Activated CD4-positive, alpha-beta T cell treated with anti-CD3 and anti-CD28 coated beads, Interleukin-2, amount 50 U/mL, for 24 hours (primary cell): ENCODE measurements at places on chromosomes 7 and 10.
A peak's percentile ranks its signal among the peaks of the same experiment; 100 is the strongest.

GRCh38 chr7:87599336-87599735 lies 1.3 kb downstream of the ABCB1 start:
- DNase-seq, result peak; percentile 5

- no peak for DNase-seq
Observed at GRCh38 chr10:112996462-112996861, 46.4 kb downstream of the TCF7L2 start.

- no peak for DNase-seq
Observed at GRCh38 chr10:30063099-30063498, 3.7 kb upstream of the JCAD start.

DNA sequence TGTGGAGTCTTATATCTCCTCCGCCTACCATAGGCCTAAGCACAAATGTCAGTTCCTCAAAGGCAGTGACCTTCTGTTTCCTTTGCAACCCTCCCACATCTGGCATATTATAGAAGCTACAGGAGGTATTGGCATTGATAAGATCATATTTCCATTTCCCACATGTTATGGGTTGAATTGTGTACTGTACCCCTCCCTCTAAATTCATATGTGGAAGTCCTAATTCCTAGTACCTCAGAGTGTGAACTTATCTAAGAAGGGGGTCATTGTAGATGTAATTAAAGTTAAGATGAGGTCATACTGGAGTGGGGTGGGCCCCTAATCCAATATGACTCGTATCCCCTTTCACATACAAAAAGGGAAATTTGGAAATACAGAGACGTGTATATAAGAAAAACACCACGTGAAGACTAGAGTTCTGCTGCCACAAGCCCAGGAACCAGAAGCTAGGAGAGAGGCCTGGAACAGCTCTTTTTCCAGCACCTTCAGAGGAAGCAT lies 6.1 kb upstream of the LAMB4 start:
- DNase-seq, result no peak

- no peak for DNase-seq
Observed at GRCh38 chr7:77702513-77702912, 6.3 kb downstream of the RSBN1L start.
